ENCODE measurements at places on chromosomes 12 and 14. TPM values are rescaled to one million over a fixed set of nuclear protein-coding genes. Genes with fewer than 3 reads are reported as not detected.
A peak's percentile ranks its signal among the peaks of the same experiment; 100 is the strongest.

GRCh38 chr12:115322275-115322674 is 638.3 kb upstream of the TBX3 start:
- DNase-seq = no peak

DNA sequence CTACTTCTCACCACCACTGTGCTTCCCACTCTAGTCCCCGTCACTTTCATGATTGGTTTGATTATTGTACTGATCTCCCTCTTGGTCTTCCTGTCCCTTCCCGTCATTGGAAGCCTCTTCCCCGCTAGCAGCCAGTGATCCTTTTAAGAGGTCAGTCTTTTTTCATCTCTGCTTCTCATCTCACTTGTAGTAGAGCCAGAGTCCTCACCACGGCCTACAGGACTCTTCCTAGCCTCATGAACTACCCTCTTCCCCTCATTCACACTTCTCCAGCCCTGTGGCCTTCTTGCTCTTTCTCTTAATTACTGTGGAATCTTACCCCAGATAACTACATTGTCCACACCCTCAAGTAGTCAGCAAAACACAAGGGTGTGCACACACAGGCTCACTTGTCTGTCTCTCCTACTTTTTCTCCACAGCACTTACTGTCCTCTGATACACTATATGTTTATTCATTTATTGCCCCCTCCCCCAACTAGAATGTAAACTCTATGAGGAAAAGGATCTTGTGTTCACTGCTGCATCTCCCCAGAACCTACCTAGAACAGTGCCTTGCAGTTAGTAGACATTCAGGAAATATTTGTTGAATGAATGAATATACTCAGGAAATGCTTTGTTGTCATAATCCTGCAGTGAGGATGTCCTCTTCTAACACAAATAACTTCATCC is 66.3 kb downstream of the CKB start:
- DNase-seq = no peak

DNA sequence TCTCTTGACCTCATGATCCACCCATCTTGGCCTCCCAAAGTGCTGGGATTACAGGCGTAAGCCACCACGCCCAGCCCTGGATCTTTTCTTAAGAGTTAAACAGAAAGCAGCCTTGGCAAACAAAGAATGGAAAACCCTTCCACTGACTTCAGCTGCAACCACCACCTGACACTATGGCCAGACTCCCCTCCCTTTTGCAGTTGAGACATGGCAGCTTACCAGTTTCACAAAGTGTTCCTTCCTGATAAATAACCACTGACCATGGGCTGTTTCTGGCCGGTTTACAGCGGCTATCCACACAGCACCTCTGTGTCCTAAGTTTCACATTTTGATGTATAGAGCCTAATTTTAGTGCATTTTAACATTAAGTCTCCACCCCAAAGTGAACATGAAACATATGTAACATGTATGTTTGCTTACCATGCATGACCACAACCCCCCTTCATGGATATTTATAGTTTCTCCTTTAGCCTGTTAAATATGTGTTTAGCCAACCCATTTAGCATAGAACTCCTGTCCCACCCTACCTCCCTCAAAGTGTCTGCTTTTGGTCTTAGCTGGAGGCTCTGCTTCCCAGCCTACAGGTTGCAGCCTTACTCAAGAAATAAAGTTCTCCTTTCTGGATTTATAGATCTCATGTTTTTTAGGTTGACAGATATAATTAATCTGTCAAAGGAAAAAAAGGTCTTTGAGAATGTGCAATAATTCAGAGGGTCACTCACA is 32.7 kb upstream of the RAB21 start:
- no peak for DNase-seq

GRCh38 chr12:25698772-25699171 is 145.7 kb upstream of the LMNTD1 start:
- DNase-seq = no peak

- DNase-seq = peak; percentile 37
Measured at GRCh38 chr12:110670161-110670701, 18.7 kb downstream of the HVCN1 start.

- peak; percentile 16 for DNase-seq
Measured at GRCh38 chr12:1915082-1915968, 3.1 kb downstream of the CACNA2D4 start.

NELL2 gene
- 16.4 TPM for total RNA-seq

COX8C gene
- not detected for total RNA-seq

GARIN6 gene
- not detected for total RNA-seq

LALBA gene
- not detected for total RNA-seq
